ENCODE measurements at places on chromosomes 1 and 21. TPM values are rescaled to one million over a fixed set of nuclear protein-coding genes. Genes with fewer than 3 reads are reported as not detected.

The FMO4 gene
- total RNA-seq, result 1.8 TPM

The OR6N1 gene
- total RNA-seq, result not detected

The LYPD8 gene
- total RNA-seq, result not detected

The POU3F1 gene
- not detected for total RNA-seq

The GPR61 gene
- total RNA-seq, result 0.53 TPM

The TXNDC12 gene
- 56.6 TPM for total RNA-seq

The EPHA10 gene
- not detected for total RNA-seq

The KIF17 gene
- total RNA-seq, result not detected

The FCRL5 gene
- not detected for total RNA-seq

DNA sequence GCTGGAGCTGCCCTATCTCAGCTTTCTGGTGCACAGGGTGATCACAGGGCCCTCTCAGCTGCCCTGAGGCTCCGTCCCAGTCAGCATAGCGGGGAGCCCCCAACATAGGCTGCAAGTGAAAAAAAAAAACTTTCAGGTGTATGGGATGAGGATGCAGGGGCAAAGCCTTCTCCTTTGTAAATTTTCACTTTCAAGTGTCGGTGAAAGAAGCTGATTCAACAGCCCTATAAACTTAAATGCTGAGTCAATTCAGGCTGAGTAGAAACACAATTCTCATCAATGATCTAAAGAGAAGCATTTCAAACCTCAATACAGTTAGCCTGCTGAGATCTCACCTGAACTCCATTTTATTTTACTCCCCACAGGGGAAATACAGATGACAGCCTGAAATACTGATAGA lies 171.2 kb downstream of the SEC16B start:
- no peak for DNase-seq
- H3K36me3 ChIP-seq, result no peaks in the 10 kb centered on the region
- H3K4me1 ChIP-seq, result no peaks in the 10 kb centered on the region
- no peak overlapping the region for H3K27ac ChIP-seq
- no peak overlapping the region for H3K4me3 ChIP-seq

DNA sequence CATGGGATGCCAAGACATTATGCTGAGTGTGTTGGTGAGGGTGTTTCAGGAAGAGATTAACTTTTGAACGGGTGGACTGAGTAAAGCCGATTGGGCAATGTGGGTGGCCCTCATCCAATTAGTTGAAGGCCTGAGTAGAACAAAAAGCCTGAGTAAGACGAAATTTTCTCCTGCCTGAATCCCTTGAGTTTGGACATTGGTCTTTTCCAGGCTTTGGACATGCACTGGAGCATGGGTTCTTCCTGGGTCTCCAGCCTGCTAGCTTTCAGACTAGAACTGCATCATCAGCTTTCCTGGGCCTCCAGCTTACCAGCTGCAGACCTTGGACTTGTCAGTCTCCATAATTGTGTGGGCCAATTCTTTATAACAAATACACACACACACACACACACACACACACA lies 63.6 kb downstream of the NIBAN1 start:
- H3K36me3 ChIP-seq, result peaks cover 18% of the 10 kb centered on the region
- H3K27ac ChIP-seq, result no peak overlapping the region
- H3K4me3 ChIP-seq, result no peak overlapping the region
- no peak for DNase-seq

GRCh38 chr1:16405441-16405840 lies 31.8 kb downstream of the SPATA21 start:
- no peak overlapping the region for H3K4me3 ChIP-seq
- H3K4me1 ChIP-seq, result no peaks in the 10 kb centered on the region
- no peaks in the 10 kb centered on the region for H3K27me3 ChIP-seq
- H3K36me3 ChIP-seq, result no peaks in the 10 kb centered on the region

DNA sequence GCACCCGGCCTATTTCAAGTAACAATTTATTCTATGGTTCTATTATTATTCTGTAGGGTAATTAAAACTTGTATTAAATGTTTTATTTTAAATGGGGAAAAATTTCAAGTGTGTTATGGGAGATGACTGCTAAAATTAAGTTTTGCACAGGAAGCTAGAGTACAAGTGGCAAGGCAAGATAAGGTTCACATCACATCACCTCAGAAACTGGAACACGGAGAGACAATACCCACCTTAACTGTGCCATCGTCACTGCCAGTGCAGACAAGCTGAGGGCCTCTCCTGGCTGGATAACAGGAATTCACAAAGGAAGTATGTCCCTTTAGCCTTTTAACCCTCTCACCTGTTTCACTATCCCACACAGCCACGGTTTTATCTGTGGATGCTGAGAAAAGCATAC lies 7.6 kb downstream of the SNRNP40 start:
- peaks cover 60% of the 10 kb centered on the region for H3K36me3 ChIP-seq
- no peak overlapping the region for H3K4me3 ChIP-seq
- DNase-seq, result no peak
- H3K27ac ChIP-seq, result no peak overlapping the region

GRCh38 chr1:227779685-227780084 lies 35.8 kb upstream of the PRSS38 start:
- peaks cover 19% of the 10 kb centered on the region for H3K4me1 ChIP-seq
- peak overlapping the region; percentile 57 for H3K27ac ChIP-seq
- H3K27me3 ChIP-seq, result no peaks in the 10 kb centered on the region
- H3K36me3 ChIP-seq, result peaks cover 22% of the 10 kb centered on the region

DNA sequence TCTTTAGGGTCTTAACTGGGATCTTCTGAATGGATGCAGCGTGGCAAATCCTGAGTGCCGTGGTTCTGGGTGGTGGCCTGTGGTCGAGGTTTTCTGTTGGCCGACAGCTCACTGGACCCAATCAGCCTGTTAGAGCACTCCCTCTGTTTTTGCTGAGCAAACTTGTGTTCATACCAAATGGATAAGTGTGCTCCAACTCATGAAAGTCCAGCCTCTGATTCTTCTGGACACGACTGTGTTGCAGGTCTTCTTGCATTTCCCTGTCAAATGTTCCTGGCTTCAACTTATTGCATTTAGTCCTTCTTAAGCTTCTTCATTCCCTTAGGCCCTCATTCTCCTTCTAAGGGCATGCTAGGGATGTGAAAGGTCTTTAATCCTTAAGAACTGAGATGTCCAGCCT lies 63.7 kb downstream of the AJAP1 start:
- no peaks in the 10 kb centered on the region for H3K4me1 ChIP-seq
- H3K27ac ChIP-seq, result no peak overlapping the region
- no peak for DNase-seq
- H3K27me3 ChIP-seq, result no peaks in the 10 kb centered on the region
- H3K36me3 ChIP-seq, result no peaks in the 10 kb centered on the region
- no peak overlapping the region for H3K4me3 ChIP-seq

GRCh38 chr1:151346082-151346768 lies 827 bp downstream of the RFX5 start:
- peaks cover 39% of the 10 kb centered on the region for H3K4me1 ChIP-seq
- H3K36me3 ChIP-seq, result peaks cover 48% of the 10 kb centered on the region
- peak overlapping the region; percentile 94 for H3K27ac ChIP-seq
- no peaks in the 10 kb centered on the region for H3K27me3 ChIP-seq
- H3K4me3 ChIP-seq, result peak overlapping the region; percentile 88
- DNase-seq, result no peak

GRCh38 chr1:239575113-239575512 lies 188.7 kb downstream of the CHRM3 start:
- no peaks in the 10 kb centered on the region for H3K36me3 ChIP-seq
- DNase-seq, result no peak
- H3K4me3 ChIP-seq, result no peak overlapping the region
- no peaks in the 10 kb centered on the region for H3K27me3 ChIP-seq
- no peak overlapping the region for H3K27ac ChIP-seq
- H3K4me1 ChIP-seq, result no peaks in the 10 kb centered on the region
